ENCODE measurements at places on chromosomes 2 and 18.
A peak's percentile ranks its signal among the peaks of the same experiment; 100 is the strongest.

DNA sequence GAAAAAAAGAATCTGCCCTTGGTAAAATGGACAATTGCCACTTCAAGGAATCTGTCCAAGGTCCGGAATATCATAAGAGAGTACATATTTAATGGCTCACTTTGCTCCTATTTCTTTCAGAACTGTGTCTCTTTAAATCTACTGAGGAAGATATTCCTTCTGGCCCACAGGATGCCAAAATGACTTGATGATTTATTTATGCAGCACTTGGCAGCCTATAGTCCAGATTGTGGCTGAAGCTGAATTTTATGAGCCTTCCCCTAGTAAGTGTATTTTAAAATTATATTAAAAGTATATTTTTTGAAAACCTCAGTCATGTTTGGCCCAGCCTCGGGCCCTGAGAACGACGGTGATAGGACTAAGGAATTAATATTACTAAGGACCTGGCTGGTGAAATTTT, 465.1 kb upstream of the HNRNPA3 start:
- DNase-seq = peak; percentile 15

GRCh38 chr18:38421872-38422615, 856.4 kb upstream of the CELF4 start:
- DNase-seq = no peak

DNA sequence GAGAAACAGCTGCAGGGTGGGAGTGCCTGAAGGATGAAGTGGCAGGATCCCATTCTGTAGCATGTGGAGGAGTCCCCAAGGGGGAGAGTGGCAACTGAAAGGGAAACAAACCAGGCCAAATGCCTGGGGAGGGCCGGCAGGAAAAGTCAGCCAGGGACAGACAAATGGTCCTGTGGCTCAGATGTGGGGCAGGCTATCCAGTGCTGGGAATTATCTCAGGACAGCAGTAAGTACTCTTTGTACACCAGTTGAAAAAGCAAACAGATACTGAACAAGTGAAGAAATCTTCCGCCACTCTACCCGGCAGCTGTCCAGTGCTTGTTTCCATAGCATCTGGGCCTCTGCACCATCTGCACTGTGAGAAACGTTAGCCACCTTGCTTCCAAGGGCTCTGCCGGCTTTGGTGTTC, 408.9 kb downstream of the LRATD1 start:
- DNase-seq = no peak

DNA sequence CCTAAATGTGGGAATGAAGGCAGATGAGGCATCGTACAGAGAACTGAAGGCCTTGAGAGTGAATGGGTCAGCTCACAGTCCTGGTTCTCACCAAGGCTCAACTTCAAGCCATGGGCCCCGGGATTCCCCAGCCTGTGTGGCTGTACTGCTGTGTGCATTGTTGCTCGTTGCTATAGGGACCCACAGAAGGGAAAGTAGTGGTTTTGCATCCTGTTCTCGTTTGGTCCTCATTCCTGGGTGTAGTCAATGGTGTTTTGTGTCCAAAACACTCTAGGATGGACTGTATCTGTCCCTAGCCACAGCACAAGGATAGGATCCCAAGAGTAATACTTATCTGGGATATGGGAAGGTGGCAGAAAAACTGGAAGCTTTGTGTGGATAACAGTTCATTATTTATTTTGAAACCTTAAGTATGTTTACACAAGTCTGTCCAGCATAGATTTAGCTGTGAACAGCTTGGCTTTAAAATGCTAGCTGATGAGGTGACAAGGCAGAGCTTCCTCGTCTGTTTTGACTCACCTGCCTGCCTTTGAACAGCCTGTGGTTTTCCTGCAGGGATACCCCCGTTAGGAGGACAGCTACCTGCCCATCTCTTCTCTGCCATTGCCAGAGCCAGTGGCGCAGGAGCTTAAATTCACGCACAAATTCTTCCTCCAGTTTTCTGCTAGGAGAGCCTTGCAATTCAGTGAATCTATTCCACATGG, 85.0 kb downstream of the WDSUB1 start:
- DNase-seq = no peak

DNA sequence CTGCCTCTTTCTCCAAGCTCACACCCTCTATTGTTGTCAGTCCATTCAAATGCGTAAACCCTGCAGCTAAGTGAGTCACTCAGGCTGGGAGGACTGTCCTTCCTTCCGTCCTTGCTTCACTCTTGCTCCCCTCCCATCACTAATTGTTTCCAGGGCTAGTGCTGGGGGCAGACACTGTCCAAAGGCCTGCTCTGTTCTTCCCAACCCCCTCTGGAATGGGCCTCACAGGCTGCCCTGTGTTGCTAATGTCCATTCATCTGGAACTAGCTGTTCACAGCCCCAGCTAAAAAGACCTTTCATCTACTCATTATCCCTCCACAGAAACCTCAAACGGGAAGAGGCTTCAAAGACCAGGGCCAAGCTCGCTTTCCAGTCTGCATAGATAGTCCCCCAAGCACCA, 31.9 kb upstream of the NRP2 start:
- peak; percentile 84 for DNase-seq

- DNase-seq = no peak
Observed at GRCh38 chr2:207771421-207771820, 1.7 kb upstream of the FZD5 start.

DNA sequence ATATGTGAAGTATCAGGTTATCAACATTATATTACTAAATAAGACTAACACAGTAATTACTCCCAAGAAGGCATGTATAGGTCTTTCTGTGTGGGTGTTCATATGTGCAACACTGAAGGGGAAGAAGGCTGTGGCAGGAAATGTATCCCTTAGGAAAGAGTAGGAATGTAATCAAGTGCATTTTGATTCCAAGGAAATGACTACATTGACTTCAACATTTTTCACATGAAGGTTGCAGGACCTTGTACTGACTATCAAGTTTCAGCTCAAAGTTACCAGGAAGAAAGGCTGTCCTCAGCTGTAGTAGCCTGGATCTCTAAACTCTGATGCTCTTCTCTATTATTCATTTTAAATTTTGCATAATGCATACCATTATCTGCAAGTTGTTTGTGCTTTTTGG, 680.8 kb downstream of the NYAP2 start:
- peak; percentile 11 for DNase-seq

- no peak for DNase-seq
Observed at GRCh38 chr2:64214281-64215115, 70.3 kb upstream of the PELI1 start.

DNA sequence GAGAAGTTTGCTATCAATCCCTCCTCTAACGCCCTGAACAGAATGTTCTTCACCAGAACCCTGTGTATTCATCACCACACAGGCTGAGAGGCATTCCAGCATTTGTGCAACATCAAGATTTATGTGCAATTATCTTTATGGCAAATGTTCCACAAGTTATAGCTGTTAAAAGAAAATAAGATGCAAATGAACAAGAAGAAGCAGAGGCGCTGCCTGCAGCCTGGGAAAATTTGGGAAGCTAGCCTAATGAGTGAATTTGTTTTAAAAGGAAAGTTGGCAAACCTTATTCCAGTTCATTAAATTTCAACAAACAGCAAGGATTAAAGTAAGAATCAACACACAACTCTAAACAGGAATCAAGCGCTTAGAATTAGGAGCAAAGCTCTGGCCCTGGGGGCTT, 5.3 kb downstream of the TPO start:
- DNase-seq = no peak

GRCh38 chr2:241011296-241011600, 12.8 kb downstream of the SNED1 start:
- DNase-seq = no peak

- DNase-seq = no peak
Observed at GRCh38 chr2:84283506-84283905, 175.6 kb downstream of the SUCLG1 start.

DNA sequence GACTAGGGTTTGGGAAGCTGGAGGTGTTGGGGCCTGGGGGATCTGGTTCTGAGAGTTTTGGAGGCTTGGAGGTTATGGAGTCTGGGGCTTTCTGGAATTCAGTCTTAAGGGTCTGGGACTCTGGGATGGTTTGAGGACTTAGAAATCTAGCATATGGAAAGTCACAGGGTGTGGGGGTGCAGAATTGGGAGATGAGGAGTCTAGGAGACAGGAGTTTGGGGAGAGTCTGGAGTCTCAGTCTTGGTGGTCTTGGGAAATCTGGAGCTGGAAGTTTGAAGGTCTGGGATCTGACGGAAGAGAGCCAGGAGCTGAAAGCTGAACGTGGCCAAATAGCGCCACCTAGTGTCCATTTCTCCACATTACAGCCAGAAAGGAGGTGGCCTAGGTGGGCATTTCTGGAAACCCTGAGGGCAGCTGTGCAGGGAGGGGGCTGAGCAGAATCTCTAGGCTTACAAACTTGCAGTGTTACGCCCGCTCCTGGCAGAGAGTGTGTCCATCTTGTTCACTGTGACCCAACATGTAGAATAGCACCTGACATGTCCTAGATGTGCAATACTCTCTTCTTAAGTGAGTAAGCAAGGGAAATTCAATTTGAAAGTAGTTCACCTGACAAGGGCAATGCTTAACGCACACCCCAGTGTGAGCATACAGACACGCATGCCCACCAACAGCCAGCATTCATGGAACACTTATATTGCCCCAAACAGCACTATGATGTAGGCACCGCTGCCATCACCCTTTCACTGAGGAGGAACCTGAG, 204.8 kb downstream of the TFCP2L1 start:
- peak; percentile 80 for DNase-seq

All from GM03348 (cell line).